Hepatocyte (in vitro differentiated cells): ENCODE measurements at places on chromosomes 3 and 15. TPM values are rescaled to one million over a fixed set of nuclear protein-coding genes. Genes with fewer than 3 reads are reported as not detected.

EFL1 gene
- 9.7 and 11.6 TPM in 2 replicates for polyA plus RNA-seq

CXCR6 gene
- polyA plus RNA-seq: 0.33 TPM in 1 of 2 replicates, not detected in the other

THAP10 gene
- 2.1 and 3.8 TPM in 2 replicates for polyA plus RNA-seq

NRROS gene
- polyA plus RNA-seq: not detected in 2 replicates

- no peak for DNase-seq
Observed at GRCh38 chr3:59235634-59236012, 185.8 kb upstream of the CFAP20DC start.

- peak; percentile 78 for DNase-seq
Observed at GRCh38 chr15:59622289-59622688, 10.7 kb downstream of the GCNT3 start.

DNA sequence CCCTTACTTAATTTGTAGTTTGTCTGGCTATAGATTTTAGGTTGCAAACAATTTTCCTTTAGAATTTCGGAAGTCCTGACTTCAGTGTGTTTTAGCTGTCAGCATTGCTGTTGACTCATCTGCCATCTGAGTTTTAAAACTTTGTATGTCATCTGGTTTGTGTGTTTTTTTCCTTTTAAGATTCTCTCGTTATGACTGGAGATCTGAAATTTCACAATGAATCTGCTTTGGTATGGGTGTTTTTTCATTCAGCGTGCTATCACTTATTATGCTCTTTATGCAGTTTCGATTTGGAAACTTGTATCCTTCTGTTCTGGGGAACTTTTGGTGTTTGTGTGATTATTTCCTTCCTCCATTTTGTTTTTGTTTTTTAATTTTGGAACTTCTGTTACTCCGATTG is 53.7 kb upstream of the ZNF280D start:
- no peak for DNase-seq

- DNase-seq: no peak
Observed at GRCh38 chr3:71709908-71710511, 15.2 kb downstream of the EIF4E3 start.

DNA sequence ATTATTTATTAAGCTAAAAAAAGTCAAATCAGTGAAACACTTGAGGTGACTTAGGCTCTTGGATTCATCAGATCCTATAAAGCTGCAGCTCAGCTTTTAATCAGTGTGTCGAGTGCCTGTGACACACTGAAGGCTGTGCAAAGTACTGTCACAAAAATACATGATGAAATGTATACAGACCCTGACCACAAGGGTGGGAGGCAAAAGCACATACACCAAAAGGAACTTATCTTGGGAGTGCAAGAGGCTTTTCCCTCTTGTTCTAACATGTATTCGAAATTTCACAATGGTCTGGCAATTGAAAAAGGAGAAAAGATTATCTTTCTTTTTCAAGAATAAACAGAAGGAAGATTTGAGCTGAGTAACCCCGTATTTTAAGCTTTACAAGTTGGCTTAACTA is 35.9 kb downstream of the VGLL4 start:
- DNase-seq: no peak

GRCh38 chr3:45870099-45870498 is 16.2 kb upstream of the CCR9 start:
- DNase-seq: no peak
